ENCODE measurements at places on chromosomes 5 and 9.

DNA sequence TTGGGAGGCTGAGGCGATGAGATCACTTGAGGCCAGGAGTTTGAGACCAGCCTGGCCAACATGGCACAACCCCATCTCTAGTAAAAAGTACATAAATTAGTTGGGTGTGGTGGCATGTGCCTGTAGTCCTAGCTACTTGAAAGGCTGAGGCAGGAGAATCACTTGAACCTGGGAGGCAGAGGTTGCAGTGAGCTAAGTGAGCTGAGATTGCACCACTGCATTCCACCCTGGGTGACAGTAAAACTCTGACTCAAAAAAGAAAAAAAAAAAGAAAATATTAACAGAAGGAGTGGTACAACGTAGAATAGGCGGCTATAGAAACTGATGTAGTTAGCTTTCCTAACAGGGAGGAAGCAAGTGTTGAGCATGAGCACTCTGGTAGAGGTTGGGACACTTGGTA is 59.9 kb downstream of the PBX3 start:
- peak; percentile 68 for DNase-seq

DNA sequence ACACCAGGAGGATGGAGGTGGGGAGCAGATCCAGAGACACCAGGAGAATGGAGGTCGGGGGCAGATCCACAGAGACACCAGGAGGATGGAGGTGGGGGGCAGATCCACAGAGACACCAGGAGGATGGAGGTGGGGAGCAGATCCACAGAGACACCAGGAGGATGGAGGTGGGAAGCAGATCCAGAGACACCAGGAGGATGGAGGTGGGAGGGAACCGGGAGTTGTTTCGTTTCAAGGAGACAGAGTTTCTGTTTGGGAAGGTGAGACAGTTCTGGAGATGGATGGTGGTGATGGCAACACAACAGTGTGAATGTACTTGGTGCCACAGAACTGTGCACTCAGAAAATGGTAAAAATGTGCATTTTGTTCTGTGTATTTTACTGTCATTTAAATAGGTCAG is 9.0 kb upstream of the INPP5E start:
- no peak for DNase-seq

DNA sequence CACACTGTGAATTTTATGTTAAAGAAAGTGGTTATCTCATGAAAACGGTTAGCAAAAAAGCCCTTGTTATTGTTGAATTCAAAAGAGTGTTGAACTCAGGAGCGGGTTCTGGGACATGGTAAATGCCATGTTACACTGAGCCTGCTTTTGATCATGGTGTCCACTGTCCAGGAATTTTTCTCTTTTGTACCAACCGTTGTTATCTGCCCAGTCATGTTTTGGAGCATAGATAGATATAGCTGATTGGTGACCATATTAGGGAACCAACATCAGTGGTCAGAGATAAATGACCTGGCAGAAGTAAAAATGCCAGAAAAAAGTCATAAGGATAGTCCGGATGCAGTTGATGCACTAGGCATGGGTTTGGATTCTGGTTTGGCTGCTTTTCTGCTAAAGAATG is 29.3 kb downstream of the DOCK2 start:
- no peak for DNase-seq

- no peak for DNase-seq
Measured at GRCh38 chr5:132468656-132469379, 21.8 kb downstream of the IRF1 start.

- no peak for DNase-seq
Measured at GRCh38 chr5:11504065-11504885, 400.0 kb downstream of the CTNND2 start.

DNA sequence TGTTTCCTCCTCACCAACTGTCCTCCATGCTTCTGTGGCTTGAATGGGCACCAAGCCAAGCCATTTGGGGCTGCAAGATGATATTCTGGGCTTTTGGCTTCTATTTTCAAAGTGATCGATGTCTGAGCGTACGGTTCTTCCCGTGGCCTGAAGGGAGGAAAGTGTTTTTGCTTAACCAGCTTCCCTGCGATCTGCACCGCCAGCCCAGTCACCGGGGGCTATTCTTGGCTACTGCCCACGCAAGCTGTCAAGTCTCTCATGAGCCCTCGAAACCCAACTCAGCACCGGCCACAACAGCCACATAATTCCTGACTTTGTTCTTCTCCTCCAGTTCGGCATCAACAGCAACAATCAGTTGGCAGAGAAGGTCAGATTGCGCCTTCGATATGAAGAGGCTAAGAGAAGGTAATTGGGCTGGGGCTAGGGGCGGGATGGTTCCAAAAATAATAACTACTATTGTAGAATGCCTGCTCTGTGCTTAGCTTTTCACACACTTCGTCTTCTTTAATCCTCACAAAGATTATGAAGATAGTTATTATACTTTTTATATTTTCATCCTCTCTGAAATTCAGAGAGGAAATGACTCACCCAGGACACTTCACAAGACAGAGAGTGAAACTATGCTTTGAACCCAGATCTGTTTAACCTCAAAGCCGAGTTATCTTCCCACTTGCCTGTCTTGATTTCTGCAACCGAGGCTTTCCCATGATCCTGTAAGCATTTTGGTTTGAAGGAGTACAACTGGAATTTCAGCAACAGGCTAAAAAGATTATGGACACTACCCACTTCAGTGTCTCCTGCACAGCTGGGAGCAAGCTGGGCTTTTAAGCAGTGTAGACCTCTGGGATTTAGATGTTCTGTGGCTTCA is 76.4 kb upstream of the RARS1 start:
- peak; percentile 74 for DNase-seq

GRCh38 chr5:175621971-175622370 is 35.9 kb upstream of the HRH2 start:
- DNase-seq = no peak

DNA sequence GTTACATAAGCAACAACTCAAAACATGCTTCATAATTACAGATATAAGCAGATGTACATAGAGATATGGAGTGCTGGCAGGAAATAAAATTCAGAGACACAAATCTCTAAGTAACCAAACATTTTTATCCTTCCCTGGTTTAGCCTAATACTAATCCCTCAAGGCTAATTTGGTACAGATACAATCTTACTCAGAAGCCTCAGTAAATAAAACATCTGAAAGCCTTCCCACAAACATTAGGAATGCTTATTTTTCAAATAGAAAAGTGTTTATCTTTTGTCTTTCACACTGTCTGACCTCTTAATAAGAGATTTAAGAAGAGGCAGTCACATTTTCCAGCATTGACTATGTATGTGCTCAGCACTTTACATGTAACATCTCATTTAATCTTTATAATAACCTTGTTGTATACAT is 399.4 kb downstream of the ARRDC3 start:
- DNase-seq = no peak
